SJSA1 (cell line): ENCODE measurements at places on chromosomes 3 and 15.

DNA sequence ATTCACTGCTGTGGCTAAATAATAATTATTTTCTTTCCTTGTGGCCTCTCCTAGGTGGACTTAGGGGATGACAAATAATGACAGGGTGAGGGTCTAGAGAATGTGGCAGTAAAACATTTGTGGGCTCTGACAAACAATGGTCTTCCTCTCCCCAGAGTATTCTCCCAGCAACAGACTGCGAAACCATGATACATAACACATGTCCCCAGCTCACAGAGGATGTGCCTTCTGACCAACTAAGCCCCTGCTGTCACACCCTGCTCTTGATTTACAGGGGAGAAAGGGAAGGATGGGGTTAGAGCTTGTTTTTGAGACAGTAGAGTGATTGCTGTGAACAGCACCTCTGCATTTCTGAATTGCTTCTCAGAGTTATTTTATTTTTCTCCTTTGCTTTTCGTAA lies 116.6 kb upstream of the CTDSPL start:
- no peaks in the 10 kb centered on the region for H3K4me1 ChIP-seq
- H3K27me3 ChIP-seq: no peaks in the 10 kb centered on the region; the same call in none of the 2 replicates
- H3K4me3 ChIP-seq: no peak overlapping the region
- no peaks in the 10 kb centered on the region for H3K36me3 ChIP-seq

DNA sequence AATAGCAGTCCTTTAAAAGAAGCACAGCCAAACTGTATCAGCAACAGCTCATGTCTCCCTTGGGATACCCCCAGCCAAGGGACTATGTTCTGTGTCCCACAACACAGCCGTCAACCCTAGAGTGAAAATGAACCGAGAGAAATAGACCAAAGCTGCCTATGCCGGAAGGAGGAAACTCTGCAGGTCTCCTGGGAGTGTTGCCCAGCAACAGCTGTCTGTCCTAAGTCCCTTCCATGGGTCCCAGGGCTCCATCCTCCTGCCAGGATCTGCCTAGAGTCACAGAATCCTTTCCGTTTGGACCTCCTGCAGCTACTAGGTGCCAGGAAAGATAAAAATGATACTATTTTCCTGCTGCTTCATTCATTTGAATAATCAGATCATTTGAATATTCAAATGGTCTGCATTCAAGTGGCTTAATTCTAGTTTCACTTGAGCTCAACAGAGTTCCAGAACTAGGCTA lies 53.1 kb downstream of the TRANK1 start:
- no peak overlapping the region for H3K27ac ChIP-seq
- H3K27me3 ChIP-seq: no peaks in the 10 kb centered on the region
- DNase-seq: no peak
- no peaks in the 10 kb centered on the region for H3K36me3 ChIP-seq
- H3K4me3 ChIP-seq: no peak overlapping the region

DNA sequence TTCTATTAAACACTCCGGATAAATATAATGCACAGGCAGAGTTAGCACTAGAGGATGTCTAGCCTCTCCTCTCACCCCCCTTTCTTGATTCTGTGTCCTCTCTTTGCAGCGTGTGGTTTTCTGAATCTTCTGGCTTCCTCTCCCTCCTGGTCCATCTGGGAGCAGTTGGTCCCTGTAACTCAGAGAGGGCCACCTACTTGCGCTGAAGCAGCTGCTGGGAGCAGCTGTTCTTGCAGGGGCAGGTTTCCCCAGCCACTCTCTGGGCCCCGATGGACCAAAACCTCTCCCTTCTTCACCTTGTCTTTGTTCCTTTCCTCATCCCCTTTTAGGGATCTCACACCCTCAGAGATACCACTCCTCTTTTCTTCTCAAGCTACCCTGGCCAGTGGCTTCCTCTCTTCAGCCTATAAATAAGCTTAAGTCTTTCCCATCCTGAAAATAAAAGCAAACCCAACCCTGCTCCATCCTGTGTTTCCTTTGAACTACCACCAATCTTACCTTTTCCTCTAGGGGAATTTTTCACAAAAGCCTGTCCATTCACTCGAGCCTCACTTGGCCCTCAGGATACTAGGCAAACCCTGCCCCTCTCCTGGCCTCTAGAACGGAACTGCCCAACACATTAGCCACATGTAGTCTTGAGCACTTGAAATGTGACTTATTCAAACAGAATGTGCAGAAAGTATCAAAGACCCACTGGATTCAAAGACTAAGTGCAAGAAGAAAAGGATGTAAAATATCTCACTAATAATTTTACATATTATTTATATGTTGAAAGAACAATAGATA lies 59.7 kb downstream of the STARD5 start:
- no peak for DNase-seq
- no peaks in the 10 kb centered on the region for H3K36me3 ChIP-seq
- no peak overlapping the region for H3K27ac ChIP-seq
- H3K27me3 ChIP-seq: no peaks in the 10 kb centered on the region
- H3K4me1 ChIP-seq: peaks cover 5% of the 10 kb centered on the region
- H3K4me3 ChIP-seq: no peak overlapping the region

DNA sequence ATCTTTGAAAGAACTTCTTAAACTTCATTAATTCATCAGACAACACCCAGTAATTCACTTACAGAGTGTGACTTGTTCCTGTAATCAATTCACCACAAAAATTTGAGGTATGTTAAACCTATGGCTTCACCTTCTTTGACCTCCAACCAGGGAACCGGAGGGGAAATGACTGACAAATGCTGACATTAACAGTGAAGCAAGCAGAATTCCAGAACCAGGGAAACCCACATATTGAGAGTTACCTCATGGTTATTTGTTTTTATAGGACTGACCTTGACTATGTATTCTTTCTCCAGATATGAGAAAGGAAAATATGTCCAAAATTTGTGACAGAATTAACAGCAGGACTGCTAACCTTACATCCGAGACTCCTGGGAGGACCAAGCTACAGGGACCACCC lies 2.7 kb downstream of the P3H2 start:
- peak overlapping the region; percentile 94 for H3K4me3 ChIP-seq
- DNase-seq: peak; percentile 44
- peak overlapping the region; percentile 81 for H3K27ac ChIP-seq
- peaks cover 20% of the 10 kb centered on the region for H3K36me3 ChIP-seq
- H3K4me1 ChIP-seq: peaks cover 62% of the 10 kb centered on the region

- no peak for DNase-seq
- no peak overlapping the region for H3K4me3 ChIP-seq
- peaks cover 3% of the 10 kb centered on the region; the same call in 1 of the 2 replicates for H3K4me1 ChIP-seq
- peaks cover 50% of the 10 kb centered on the region for H3K36me3 ChIP-seq
Measured at GRCh38 chr3:39388741-39389248, 5.6 kb downstream of the SLC25A38 start.

GRCh38 chr3:134985864-134986715 lies 191.0 kb downstream of the EPHB1 start:
- no peak for DNase-seq
- no peak overlapping the region for H3K27ac ChIP-seq
- H3K4me1 ChIP-seq: no peaks in the 10 kb centered on the region
- no peak overlapping the region for H3K4me3 ChIP-seq
- H3K36me3 ChIP-seq: no peaks in the 10 kb centered on the region

GRCh38 chr3:116256843-116257485 lies 188.3 kb downstream of the LSAMP start:
- H3K36me3 ChIP-seq: no peaks in the 10 kb centered on the region
- 0 out of 2 replicates have a peak overlapping the region, but pooled peaks have one; percentile 6 for H3K27ac ChIP-seq
- H3K4me3 ChIP-seq: no peak overlapping the region
- peaks cover 5% of the 10 kb centered on the region; the same call in 1 of the 2 replicates for H3K27me3 ChIP-seq

DNA sequence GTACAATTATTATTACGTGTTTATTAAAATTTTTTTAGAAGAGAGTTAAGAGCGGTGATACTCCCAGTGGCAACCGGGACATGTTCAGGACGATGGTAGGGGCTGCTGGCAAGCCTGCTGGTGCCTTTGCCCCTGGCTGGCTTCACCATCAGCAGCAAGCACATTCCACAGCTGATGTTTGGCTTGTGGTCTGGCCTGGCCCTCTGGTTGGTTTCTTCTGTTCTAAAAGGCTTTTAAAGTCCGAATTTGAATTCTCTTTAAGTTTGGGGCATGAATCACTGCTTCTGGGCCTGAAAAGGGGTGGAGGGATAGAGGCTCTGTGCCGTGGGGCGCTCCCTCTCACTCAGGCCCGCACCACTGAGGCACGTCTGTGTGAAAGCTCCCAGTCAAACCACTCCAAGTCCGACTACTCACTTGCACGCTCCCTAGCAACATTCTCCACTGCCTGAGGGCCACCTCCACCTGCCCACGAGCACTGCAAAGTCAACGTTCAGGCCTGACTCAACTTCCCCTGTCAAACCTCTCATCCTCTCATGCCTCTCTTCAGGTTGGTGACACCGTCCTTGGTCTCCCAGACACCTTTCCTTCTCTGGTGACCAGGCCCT lies 10.1 kb downstream of the ITGA11 start:
- no peak overlapping the region for H3K27ac ChIP-seq
- no peak overlapping the region for H3K4me3 ChIP-seq
- DNase-seq: peak; percentile 34

DNA sequence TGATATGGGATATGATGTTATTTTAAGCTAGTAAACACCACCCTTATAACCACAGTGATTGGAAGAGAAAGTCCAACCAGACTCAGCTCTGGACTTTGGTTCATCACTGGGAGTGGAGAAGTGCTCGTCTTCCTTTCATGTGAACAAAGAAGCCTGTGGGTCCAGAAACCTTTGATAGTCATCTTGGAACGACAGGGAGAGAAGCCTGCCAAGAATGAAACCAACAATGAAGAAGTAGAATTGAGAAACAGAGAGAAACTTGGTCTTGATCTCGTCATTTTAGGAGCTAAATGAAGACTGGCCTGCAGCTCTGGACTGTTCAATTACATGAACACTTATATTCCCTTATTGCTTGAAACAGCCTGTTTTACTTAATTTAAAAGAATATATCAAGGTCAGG lies 13.1 kb upstream of the SLC35G2 start:
- no peak overlapping the region for H3K27ac ChIP-seq
- H3K27me3 ChIP-seq: no peaks in the 10 kb centered on the region
- H3K4me3 ChIP-seq: no peak overlapping the region

GRCh38 chr3:66722675-66723074 lies 221.9 kb upstream of the LRIG1 start:
- H3K27ac ChIP-seq: no peak overlapping the region
- DNase-seq: peak; percentile 48
- H3K4me1 ChIP-seq: peaks cover 9% of the 10 kb centered on the region; the same call in 1 of the 2 replicates

- no peak overlapping the region for H3K4me3 ChIP-seq
- no peaks in the 10 kb centered on the region for H3K36me3 ChIP-seq
Measured at GRCh38 chr15:42879443-42879842, 41.1 kb downstream of the TTBK2 start.

GRCh38 chr3:9147215-9147895 lies 102.1 kb downstream of the SRGAP3 start:
- no peaks in the 10 kb centered on the region for H3K27me3 ChIP-seq
- H3K4me1 ChIP-seq: no peaks in the 10 kb centered on the region
- DNase-seq: no peak
- no peak overlapping the region for H3K27ac ChIP-seq

DNA sequence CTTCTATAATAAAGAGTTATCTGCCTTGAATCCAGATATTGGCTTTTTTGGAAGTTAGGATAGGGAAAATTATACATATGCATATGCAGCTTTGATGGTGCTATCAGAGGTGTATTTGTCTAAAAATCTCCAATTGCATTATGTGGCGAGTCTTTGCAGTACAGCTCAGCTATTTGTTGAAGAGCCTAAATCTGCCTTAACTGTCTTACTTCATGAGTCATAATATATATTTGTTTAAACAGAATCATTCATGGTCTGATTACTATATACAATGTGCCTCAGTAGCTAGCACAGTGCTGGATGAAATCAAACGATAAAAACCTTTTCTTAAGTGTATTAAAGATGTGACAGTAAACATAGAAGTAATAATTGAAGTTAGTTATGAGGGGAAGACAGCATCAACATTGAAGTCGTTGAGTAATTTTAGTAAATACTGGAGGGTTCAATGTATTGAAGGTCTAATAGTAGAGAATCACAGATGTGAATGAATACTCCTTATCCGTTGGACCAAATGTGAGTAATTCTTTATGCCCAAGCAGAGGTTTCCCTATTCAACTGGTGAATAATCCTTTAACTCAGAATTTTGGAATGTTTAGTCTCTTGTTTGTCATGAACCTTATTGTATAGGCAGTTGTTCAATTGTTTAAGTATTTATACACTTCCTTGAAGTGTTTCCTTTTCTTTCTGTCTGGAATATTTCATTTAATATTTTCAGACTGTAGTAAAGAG lies 74.8 kb upstream of the NAALADL2 start:
- peaks cover 4% of the 10 kb centered on the region for H3K4me1 ChIP-seq
- H3K27me3 ChIP-seq: no peaks in the 10 kb centered on the region
- DNase-seq: peak; percentile 36
- no peak overlapping the region for H3K4me3 ChIP-seq

DNA sequence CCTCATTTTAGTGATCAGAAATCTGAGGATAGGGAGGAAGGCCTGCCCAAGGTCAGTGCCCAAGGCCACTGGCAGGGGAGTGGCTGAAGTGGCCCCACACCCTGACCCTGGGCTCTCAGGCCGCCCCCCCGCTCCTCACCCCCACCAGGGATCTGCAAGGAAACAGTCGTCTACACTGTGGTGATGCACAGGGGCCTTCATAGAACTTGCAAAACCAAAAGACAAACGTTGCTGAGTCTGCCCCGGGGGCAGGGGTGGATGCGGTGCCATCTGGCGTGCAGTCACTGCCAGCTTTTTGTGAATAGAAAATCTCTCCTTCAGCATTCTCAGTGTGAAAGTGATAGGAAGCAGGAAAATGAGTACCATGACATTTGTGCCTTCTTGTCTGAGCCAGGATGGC lies 41.3 kb downstream of the WHAMM start:
- H3K4me1 ChIP-seq: no peaks in the 10 kb centered on the region
- H3K36me3 ChIP-seq: no peaks in the 10 kb centered on the region
- H3K27ac ChIP-seq: no peak overlapping the region
- no peak overlapping the region for H3K4me3 ChIP-seq
- no peaks in the 10 kb centered on the region for H3K27me3 ChIP-seq

DNA sequence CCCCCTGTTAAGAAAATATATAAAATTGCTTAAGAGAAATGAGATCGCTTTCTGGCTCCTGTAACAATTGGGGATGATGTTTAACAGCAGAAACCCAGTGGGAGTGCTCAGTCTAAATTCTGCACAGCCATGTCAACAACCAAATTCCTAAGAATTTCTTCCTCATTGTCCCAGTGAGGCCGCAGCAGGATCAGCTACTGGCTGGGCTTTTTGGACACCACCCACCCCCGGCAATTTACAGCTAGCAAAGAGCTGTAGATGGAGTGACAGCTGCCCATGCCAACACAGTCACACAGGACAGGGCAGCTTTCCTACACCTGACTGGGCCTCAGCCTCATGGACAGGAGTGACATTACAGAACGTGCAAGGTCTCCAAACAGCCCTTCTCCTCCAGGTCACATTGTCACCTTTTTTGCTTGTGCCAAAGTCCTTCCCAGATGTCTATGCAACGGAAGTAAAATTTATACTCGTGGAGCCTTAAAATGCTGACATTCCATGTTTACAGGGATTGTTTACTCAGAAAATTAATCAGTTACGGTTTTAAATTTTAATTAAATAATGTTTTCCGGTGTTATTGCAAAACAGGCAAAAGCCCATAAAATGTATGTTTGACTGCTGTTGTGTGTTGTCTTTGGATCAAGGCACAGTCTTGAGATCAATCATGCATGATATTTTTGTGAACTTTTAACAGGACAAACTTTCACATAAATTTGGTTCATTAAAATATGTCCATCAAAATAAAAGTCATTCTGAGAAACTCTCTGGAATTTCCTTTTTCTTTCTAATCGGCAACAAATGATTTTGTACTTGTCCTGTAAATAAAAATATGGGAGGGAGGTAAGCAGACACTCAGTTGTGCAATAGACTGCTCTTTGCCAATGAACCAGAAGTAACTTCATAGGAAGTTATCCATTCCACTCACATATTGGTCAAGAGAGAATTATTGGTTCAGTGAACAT lies 943.2 kb downstream of the MCTP2 start:
- DNase-seq: no peak
- H3K36me3 ChIP-seq: no peaks in the 10 kb centered on the region
- no peaks in the 10 kb centered on the region for H3K4me1 ChIP-seq

GRCh38 chr3:183631715-183632114 lies 3.7 kb upstream of the KLHL24 start:
- no peak overlapping the region for H3K27ac ChIP-seq
- H3K36me3 ChIP-seq: no peaks in the 10 kb centered on the region
- peaks cover 6% of the 10 kb centered on the region for H3K4me1 ChIP-seq
- no peak overlapping the region for H3K4me3 ChIP-seq
- DNase-seq: no peak
